ENCODE measurements at places on chromosomes 2 and 18.
A peak's percentile ranks its signal among the peaks of the same experiment; 100 is the strongest.

GRCh38 chr18:38790303-38790702 is 1224.7 kb upstream of the CELF4 start:
- no peak for DNase-seq

DNA sequence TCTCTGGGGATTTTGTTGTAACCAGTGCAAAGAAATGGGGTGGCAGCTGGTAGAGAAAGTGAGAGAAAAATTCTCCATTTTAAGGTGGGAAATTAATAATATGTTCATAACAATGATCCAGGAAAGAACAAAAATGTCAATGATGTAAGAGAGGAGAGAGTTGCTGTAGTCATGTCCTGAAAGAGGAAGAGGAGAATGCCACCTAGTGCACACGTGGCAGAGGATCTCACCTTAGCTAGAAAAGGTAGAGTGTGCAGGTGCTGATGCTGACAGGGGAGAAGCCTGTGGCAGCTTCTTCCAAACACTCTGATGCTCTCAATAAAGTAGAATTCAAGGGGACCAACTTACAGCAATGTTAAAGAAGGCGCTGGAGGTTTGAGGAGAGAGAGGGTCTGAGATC is 282.9 kb upstream of the PKDCC start:
- no peak for DNase-seq

GRCh38 chr2:210460322-210461227 is 16.0 kb downstream of the LANCL1 start:
- no peak for DNase-seq

DNA sequence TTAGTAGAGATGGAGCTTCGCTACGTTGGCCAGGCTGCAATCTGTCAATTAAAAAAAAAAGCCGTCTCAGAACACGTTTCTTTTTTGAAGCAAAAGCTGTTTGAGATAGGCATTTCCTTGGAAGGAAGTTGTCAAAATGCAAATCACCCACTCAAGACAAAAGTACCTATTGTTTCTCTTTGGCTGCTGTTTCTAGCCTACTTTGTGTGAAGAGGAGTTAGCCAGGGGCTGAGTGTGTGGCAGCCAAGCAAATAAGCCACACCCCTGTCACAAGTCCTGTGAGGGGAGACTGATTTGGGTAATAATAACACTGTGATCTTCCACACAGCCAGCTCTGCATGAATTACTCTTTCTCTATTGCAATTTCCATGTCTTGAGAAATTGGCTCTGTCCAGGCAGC is 47.4 kb upstream of the CDCA7 start:
- DNase-seq: no peak

- no peak for DNase-seq
Measured at GRCh38 chr18:36179562-36180355, 7.5 kb upstream of the MOCOS start.

DNA sequence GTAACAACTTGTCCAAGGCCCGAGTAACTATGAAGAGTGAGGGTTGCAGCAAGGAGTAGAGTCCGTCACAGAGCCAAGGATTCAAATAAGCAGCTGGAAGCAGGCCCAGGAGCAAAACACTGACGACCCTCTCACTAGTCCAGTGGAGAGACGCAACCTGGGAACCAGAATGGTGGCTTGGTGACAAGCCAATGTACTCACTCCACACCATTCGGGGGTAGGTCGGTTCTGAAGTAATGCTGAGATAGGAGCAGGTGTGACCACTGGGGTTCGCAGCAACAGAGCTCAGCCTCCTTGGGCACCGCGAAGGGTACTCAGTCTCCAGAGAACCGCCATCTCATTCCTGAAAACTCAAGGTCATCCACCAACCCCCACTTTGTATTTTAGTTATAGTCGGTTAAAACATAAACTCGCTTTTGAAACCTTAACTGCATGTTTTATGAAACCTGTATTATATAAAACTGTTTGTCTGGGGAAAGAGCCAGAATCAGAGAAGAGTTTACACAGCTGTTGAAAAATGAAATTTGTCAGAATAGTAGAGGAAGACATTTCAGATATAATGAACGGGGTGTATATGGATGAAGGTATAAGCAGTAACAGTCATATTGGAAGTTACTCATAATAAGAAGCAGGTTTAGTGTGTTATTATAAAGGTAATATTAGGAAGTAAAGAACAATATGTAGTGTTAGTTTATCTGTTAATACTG is 8.6 kb downstream of the ANKRD62 start:
- no peak for DNase-seq

- no peak for DNase-seq
Measured at GRCh38 chr2:101047774-101048173, 45.7 kb downstream of the RPL31 start.

DNA sequence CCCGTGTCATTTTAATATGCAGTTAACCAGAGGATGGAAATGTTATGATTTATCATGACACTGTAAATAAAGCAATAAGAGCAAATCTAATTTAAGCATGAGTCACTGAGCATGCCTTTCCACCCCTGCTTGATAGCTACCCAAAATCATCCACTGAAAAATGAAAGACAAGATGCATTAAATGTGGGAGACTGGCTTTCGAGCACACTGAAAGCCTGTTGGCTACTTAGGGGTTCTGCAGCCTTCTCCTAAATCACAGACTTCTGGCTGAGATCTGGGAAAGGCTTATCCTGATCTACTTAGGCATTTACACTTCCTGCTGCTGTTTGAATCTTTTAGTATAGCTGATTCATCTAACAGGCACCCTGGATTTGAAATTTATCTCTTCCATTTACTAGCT is 778.3 kb upstream of the CDH7 start:
- DNase-seq: no peak

DNA sequence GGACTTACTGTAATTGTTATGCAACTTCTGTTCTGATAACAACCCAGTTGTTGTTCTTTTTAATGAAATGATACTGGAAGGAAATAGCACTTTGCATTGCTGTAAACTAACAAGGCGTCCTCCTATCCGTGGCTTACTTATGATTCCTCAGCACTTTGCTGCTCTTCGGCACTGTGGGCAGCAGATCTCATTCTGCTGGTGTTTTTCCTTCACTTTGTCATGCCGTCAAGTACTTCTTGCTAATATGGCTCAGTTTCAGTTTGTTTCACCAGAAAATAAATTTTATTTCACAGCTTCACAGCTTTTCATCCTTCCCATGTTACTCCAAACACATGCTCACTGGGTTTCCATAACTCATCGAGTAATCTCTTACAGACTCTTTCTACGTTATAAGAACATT is 289.3 kb downstream of the MEIS1 start:
- no peak for DNase-seq

GRCh38 chr18:44238454-44238853 is 442.2 kb upstream of the SETBP1 start:
- DNase-seq: no peak

DNA sequence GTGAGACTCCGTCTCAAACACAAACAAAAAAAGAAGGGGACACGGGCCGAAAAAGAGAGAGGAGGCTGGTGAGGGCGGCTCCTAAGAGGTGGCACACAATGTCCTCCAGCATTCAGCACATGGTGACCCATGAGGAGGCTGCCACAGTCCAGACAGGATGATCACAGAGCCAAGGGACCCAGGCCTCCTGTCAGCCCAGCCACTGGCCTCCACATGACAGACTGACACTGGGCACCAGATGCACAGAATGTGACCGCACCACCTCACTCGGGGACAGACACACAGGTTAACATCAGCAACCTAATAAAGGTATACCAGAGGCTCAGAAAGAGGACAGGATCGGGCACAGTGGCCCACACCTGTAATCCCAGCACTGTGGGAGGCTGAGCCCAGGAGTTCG is 21.0 kb downstream of the PASK start:
- DNase-seq: no peak

- no peak for DNase-seq
Measured at GRCh38 chr18:50395093-50395492, 20.2 kb downstream of the SKA1 start.

DNA sequence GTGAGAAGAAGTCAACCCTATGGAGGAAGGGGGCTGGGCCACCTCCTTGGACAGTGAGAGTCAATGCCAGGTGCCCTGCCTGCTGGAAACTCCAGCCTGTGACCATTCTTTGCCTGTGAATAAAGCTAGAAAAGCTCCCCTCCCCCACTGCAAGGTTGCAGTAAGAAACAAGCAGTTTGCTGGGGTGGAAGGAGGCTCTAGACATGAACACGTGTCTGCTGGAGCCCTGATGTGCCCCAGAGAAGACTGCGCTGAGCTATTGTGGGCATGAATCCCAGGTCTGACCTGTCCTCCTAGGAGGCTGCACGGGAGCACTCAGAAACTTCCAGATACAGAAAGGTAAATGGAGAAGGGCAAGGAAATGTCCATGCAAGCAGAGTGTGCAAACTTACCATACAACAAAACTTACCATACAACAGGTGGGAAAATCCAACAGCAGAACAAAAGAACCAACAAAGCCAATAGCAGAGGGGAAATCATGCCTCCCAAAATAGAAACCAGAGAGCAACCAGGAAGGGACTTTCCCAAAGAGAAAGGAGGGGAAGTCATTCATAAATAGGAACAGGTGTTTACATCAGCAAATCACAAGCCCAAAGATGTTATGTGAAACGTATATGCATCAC is 278.7 kb downstream of the BCL2 start:
- no peak for DNase-seq

DNA sequence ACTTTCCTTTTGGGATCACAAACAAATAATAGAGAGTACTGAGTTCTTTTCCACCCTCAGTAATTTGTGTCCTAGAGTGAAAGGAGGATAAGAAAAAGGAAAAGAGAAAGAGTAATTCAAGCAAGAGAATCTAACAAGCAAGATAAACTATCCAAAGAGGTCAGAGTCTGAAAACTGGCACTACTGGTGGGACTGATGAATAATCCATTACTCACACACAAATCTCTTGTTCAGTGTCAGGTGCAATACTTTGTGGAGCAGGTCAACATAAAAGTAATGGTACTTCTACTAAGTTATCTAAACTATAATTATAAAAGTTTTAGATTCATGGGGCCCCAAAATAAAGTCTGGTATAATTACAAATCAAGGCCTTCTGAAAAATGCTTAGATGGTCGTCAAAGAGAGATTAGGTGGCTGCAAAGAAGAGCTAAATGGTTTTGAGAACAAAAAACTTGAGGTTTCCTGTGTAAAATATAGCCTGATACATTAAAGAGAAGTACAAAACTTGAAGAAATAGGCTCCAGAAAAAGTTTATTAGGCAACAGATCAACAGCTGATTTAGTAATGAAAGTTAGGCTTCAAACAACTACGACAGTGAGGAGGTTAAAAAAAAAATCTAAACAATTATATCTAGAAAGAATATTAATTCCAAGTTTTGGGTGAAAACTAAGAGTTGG is 109.4 kb downstream of the BAZ2B start:
- DNase-seq: no peak

DNA sequence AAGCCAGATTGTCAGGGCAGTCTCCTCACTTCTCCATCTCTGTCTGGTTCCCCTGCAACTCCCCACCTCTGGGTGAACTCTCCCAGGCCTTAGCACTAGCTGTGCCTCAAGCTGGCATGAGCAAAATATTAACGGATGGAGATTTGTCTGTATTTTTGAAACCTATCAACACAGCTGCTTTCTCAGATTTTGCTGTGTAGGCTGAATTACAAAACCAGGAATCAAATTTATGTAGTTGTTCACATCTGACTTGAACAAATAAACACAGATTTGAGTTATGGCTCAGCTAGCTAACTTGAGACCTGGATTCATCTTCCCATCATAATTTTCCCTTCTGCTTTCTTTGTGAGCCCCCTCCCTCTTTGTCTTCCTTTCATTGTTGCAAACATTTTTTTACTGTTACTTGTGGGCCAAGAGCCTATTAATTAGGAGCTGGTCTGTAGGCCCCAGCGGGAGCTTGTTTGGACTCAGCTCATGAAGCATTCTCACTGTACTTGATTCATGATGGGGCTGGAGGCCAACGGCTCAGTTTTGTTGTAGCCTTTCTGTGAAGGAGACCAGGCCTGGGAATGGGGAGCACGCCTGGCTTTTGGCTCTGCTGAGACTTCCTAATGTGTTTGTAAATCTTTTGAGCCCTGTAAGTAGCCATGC is 164.1 kb upstream of the GATA6 start:
- no peak for DNase-seq

GRCh38 chr2:44392338-44392943 is 30.7 kb downstream of the CAMKMT start:
- DNase-seq: peak; percentile 58

GRCh38 chr18:65365245-65365980 is 385.4 kb upstream of the CDH7 start:
- no peak for DNase-seq

DNA sequence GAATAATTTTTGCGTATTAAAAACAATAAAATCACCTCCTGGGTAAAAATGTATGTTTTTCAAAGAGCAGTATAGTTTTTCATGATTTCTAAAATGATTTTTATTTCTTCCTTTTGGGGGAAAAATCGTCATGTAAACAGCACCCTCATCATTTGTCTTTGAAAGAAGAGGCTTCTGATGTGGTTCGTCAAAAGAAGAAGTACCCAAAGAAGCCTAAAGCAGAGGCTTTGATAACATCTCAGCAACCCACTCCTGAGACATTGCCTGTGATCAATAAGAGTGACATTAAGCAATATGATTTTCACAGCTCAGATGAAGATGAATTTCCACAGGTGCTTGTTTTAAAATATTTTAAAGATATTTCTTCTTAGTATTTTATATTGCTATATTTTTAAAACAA is 110.2 kb upstream of the KIF5C start:
- DNase-seq: no peak

DNA sequence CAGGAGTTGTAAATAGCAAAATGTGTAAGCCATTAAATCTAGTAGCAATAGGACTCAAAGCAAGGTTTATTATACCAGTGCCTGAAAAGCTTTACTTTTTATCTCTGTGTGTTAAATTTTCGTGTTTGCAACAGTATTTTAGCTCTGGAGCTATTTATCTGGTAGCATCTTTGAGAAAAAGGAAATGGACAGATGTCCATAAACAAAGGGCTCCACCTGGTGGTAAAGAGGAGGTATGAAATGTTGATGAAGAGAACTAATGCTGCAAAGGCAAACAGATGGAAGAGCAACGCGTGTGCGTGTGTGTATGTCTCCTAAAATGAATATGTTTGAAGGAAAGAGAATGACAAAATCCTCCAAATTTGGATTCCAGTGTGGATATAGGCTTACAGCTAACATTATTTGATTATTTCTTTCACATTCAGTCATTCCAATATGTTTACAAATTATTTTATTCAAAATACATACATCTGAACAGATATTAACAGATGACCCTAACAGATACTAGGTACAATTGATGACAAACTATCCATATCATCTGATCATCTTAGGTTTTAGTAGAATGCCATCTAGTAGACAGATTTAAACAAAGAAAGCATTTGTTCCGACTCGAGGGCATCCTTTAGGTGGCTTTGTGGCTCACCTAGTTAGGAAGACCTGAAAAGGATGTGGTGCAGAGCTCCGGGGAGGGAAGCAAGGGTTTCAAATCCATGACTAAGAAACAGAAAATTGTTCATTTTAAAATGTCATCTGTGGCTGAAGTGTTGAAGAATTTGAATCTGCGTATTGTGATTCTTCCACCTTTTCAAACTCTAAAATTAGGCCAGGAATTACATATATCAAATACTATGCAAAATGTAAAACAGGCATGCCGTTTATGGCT is 383.3 kb downstream of the MTX2 start:
- DNase-seq: no peak

DNA sequence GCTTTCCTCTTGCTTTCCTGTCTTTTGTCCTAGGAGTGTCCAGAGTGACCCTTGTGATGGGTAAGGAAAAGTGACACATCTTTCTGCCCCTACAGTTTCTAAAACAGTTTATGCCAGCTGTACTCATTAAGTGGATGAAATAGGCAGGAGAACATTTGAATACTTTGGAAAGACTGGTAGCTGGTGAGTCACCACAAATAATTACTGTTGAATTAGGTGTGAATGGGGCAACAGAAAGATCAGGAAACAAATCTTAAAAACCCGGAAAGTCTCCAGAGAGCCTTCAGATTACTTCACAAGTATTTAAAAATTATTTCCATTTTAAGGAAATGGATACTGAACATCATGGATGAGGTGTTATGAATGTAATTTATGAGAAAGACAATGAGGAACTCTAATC is 278.5 kb downstream of the CLIP4 start:
- DNase-seq: no peak

Measured in stimulated activated effector memory CD8-positive, alpha-beta T cell treated with anti-CD3 and anti-CD28 coated beads, Interleukin-12 subunit alpha, Interleukin-12 subunit beta, amount 100 ng/mL, for 72 hours (primary cell).